Retinal pigment epithelial cell (primary cell): ENCODE measurements at places on chromosomes 12 and 14.

- DNase-seq = no peak
These were observed 467.6 kb downstream of the PRKD1 start for GRCh38 chr14:29459969-29460560.

DNA sequence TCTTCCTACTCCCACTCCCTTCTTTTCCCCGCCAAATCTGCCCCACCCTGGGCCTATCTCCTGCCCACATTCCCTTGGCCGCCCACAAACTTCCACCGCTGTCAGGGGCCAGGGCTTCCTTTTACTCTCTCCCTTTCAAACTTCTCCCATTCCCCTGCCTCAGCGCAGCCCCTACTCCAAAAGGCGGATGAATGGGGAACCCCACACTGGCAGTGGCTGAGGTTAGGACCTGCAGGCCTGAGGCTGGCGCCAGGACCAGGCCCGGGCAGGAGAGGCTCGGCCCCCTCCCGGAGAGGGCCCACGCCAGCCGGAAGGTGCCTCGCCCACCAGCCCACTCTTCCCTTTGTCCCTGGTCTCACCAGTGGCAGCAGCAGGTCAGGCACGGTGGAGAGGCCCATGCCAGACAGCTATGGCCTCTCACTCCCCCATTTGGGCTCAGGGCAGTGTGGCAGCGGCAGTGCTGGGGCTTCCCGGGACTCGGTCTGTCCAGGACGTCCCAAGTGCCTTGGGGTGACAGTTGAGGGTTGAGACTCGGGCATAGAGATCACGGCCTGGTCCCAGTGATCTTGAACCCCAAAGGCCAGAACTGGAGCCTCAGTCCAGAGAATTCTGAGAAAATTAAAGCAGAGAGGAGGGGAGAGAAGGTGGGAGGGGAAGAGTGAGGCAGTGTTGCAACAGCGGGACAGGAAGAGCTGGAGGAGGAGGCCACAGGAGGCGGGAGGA is at the start of gene TNFRSF1A:
Gene TNFRSF1A, minus strand, starts transcription at position 660 of the 723 bp plus-strand sequence. Its CDS starts 262 bp downstream, at position 398.
- DNase-seq = no peak

DNA sequence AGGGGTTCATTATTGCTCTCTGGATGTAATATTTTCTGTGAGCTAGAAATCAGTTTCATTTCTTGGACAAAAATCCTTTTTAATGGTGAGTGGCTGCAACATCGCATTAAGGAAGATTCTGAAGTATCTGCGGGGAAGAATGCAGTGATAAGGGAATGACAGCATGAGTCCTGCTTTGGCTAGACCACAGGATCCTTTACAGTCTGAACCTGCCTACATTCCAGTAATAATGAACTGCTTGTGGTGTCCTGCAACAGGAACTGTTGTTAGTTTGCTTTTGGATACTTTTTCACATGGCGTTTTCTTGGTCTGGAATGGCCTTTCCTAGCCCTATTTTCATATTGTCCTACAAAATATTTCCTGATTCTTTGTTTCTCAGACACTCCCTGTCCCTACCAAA is 15.7 kb downstream of the MDM2 start:
- no peak for DNase-seq

- no peak for DNase-seq
These were observed 12.3 kb upstream of the APOF start for GRCh38 chr12:56374726-56375597.

DNA sequence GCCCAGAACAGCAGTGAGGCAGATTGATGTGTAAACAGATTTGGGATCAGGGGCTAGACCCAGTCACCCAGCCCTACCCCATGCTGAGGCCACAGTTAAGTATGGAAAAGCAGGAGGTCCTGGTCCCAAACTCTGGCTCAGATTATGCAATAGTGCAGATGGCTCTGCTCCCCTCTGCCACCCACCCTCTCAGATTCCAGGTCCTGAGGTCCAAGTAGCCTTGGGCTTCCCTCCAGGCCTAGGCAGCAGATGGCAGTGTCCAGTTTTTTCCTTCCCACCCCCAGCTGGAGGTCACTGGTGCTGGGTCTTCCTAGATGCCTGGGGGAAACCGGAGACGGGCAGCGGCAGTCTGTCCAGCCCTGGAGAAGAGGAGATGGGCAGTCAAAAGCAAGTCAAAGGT is 2.8 kb upstream of the DHH start:
- DNase-seq = no peak

DNA sequence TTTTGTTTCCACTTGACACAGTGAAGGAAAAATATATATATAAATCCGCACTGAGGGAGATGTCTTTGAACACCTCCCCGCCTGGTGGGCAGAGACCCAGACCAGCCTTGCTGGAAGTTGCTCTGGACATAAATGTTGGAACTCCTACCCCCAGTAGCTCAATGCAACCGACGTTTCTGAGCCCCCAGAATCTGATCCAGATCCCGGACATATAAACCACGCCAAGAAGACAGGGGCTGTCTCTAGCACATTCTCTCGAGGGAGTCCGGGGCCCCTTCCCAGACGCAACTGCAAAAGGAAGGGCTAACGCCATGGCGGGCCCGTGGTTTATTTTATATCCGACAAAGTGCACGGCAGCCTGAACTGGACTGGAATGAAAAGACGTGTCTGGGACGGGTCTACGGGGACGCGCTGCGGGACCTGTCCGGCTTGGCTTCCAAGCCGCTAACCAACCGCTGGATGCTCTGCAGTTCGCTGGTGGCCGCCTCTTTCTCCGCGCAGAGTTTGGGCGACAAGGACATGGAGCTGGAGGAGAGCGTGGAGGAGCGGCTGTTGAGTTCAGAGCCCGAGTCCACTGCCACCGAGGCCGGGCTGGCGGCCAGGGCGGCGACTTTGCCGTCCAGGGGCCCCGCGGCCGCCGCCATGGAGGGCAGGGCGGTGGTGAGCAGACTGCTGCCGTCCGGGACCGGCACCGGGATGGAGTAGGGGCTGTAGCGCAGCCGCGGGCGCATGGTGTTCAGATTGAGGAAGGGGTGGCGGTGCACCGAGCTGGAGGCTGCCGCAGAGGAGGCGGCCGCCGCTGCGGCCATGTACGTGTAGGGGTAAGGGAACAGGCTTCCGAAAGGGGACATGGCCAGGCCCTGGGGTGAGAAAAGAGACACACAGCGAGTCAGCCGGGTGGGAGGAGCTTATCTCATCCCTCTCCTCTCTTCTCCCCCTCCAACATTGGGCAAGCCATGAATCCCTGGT is 12.2 kb downstream of the TBX3 start:
- DNase-seq = no peak
